Cortex of kidney (tissue), 1 donor: ENCODE measurements at places on chromosomes 2 and 18.

DNA sequence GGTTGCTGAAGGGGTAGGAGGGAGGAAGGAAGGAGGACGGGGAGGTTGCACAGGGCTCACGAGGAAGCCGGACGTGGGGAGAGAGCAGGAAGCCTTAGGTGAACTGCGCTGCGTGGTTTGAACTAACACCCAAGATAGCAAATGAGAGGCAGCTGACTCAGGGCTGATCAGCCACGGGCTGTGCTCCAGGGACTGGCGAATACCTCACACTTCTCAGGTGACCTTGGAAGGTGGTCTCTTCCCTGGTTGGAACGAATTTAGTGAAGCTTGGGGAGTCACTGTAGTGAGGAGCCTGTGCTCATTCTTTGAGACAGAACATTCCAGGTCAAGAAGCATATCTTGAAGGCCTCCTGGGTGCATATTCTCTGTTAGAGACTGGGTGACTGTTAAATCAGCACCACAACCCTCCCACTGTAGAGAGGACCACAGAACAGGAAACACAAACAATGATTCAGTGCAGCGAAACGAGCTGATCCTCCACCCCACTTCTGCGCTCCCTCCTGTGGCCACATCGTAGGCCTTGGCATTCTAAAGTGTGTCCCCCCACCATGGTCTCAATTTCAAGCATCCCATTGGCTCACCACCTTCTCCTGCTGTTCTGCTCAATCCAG is 33.8 kb downstream of the TOGARAM2 start:
- DNase-seq: no peak

GRCh38 chr2:30472326-30472725 is 25.3 kb downstream of the LCLAT1 start:
- no peak for DNase-seq

- no peak for DNase-seq
Measured at GRCh38 chr2:240949791-240950705, 43.9 kb downstream of the CROCC2 start.

GRCh38 chr18:25310045-25310444 is 41.9 kb downstream of the ZNF521 start:
- no peak for DNase-seq

DNA sequence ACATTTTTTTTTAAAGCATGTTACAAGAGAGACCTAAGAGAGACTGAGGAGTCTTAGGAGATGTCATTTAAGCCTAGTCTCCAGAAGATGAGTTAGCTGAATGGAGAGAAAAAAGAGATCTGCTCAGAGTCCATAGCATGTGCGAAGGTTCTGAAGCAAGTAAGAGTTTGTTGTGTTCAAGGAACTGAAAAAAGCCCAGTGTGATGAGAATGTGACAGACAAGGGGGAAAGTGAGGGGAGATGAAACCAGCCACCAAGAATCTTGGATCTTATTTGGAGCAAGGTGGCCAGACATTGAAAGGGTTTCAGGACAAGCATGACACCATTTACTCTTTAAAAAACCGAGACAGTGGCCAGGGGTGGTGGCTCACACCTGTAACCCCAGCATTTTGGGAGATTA is 5.2 kb upstream of the MOB1A start:
- DNase-seq: no peak

GRCh38 chr2:102238039-102238756 is 51.4 kb downstream of the IL1RL2 start:
- DNase-seq: no peak

DNA sequence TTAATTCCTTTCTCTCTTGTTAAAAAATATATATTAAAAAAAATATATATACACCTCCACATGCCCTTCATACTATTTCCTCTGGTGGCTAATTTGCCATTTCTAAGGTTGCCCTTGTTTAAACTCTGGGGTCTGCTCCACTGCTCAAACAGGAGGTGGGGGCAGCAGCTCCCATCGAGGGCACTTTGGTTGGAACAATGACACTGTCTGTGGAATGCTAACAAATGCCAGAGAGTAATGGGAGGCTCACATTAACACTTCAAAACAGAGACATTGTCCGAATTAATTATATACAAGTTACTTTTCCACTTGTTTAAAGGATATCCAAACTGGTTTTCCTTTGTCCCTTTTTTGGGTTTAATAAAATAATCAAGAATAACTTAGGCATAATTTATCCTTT is 58.8 kb upstream of the CD302 start:
- no peak for DNase-seq

DNA sequence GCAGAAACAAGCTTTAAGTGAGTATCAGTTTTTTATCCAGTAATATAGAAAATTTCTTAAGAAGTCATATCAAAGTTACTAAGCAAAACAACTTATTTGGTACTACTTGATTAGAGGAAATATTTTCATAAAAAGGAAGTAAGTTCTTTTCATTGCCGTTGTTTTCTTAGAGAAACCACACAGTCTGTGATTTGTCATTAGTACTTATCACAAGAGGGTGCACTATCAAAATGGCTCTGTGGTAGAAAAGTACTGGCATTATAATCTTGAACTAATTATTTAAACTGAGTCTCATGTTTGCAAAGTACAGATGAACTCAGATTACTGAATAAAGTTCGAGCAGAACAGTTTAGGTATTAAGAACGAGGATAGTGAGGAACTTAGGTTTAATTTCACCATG is 93.4 kb downstream of the IKZF2 start:
- DNase-seq: no peak

DNA sequence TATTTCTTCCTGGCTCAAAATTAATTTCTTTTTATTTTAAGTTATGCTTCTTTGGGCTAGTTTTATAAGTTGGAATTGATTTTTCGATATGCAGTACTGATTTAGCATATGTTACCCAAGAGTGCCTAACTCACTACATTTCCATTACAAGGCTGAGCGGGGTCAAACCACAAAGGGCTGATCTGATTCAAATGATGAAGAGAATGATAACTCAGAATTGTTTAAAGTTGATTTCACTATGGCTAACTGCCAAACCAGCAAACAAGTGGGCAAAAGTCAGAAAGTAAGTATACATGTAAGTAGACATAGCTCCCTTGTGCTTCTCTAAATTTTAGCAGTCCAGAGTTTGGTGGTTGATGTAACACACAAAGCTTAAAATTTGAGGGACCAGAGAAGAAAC is 35.6 kb downstream of the RAD51AP2 start:
- DNase-seq: no peak

DNA sequence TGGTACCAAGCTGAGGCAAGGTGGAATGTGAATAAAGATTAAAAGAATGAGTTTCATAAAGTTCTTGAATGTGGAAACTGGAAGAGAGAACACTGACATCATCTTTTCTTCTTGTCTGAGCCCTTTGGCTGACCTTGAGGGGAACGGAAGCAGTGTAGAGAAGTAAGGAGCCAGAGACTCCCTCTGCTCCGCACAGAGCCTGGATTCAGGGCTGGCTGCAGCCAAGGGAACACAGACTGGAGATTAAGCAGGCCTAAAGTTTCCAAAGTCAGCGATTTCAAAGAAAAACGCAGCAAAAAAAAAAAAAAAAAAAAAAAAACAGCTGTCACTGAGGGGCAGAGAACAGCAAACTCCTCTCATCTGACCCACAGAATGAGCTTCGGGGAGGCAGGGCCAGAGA is 19.3 kb upstream of the ALK start:
- no peak for DNase-seq

- DNase-seq: no peak
Measured at GRCh38 chr18:8162802-8163201, 446.4 kb upstream of the RAB12 start.
